Diencephalon (tissue), 1 donor: ENCODE measurements at places on chromosomes 4 and X. TPM values are rescaled to one million over a fixed set of nuclear protein-coding genes. Genes with fewer than 3 reads are reported as not detected.

The TMSB15C gene
- 30.4 TPM for total RNA-seq

The TLR1 gene
- total RNA-seq: 8.3 TPM

The CT47B1 gene
- not detected for total RNA-seq

The ARX gene
- 10.4 TPM for total RNA-seq

The RPS6KA6 gene
- total RNA-seq: 27.2 TPM

The SPINK2 gene
- not detected for total RNA-seq

The PTCHD1 gene
- 11.5 TPM for total RNA-seq

The PPP1R2C gene
- not detected for total RNA-seq

The STATH gene
- not detected for total RNA-seq

The ARSJ gene
- total RNA-seq: 1.2 TPM

The SHROOM2 gene
- total RNA-seq: 38.8 TPM

The CT45A5 gene
- 0.46 TPM for total RNA-seq

The FDCSP gene
- total RNA-seq: not detected

The SLC2A9 gene
- 5.3 TPM for total RNA-seq

The IQSEC2 gene
- 11.1 TPM for total RNA-seq

The TMEM129 gene
- 20.1 TPM for total RNA-seq

The MAGED4 gene
- 160 TPM for total RNA-seq

The ADH1B gene
- 0.23 TPM for total RNA-seq

The VSIG4 gene
- 30.7 TPM for total RNA-seq
